ENCODE measurements at places on chromosomes 1 and 21. TPM values are rescaled to one million over a fixed set of nuclear protein-coding genes. Genes with fewer than 3 reads are reported as not detected.

HP1BP3 gene
- total RNA-seq, result 108 TPM

- no peak for DNase-seq
- no peaks in the 10 kb centered on the region for H3K27me3 ChIP-seq
- no peak overlapping the region for H3K27ac ChIP-seq
- no peaks in the 10 kb centered on the region for H3K4me1 ChIP-seq
- H3K4me3 ChIP-seq, result no peak overlapping the region
Observed at GRCh38 chr1:196997423-196997822, 20.1 kb downstream of the CFHR5 start.

- no peak overlapping the region for H3K4me3 ChIP-seq
- H3K27me3 ChIP-seq, result no peaks in the 10 kb centered on the region
- DNase-seq, result no peak
- H3K27ac ChIP-seq, result no peak overlapping the region
- no peaks in the 10 kb centered on the region for H3K4me1 ChIP-seq
Observed at GRCh38 chr1:17597651-17598050, 58.2 kb downstream of the ARHGEF10L start.

- no peaks in the 10 kb centered on the region for H3K36me3 ChIP-seq
- H3K4me3 ChIP-seq, result no peak overlapping the region
- no peak overlapping the region for H3K27ac ChIP-seq
- no peaks in the 10 kb centered on the region for H3K4me1 ChIP-seq
- H3K27me3 ChIP-seq, result no peaks in the 10 kb centered on the region
Observed at GRCh38 chr1:184033711-184034167, 3.8 kb downstream of the COLGALT2 start.
